Stimulated activated CD4-positive, alpha-beta T cell treated with anti-CD3 and anti-CD28 coated beads, Interleukin-4, amount 100 ng/mL, for 48 hours (primary cell): ENCODE measurements at places on chromosomes 12 and 14.
A peak's percentile ranks its signal among the peaks of the same experiment; 100 is the strongest.

GRCh38 chr14:102557434-102558226, 34.8 kb upstream of the RCOR1 start:
- no peak for DNase-seq

DNA sequence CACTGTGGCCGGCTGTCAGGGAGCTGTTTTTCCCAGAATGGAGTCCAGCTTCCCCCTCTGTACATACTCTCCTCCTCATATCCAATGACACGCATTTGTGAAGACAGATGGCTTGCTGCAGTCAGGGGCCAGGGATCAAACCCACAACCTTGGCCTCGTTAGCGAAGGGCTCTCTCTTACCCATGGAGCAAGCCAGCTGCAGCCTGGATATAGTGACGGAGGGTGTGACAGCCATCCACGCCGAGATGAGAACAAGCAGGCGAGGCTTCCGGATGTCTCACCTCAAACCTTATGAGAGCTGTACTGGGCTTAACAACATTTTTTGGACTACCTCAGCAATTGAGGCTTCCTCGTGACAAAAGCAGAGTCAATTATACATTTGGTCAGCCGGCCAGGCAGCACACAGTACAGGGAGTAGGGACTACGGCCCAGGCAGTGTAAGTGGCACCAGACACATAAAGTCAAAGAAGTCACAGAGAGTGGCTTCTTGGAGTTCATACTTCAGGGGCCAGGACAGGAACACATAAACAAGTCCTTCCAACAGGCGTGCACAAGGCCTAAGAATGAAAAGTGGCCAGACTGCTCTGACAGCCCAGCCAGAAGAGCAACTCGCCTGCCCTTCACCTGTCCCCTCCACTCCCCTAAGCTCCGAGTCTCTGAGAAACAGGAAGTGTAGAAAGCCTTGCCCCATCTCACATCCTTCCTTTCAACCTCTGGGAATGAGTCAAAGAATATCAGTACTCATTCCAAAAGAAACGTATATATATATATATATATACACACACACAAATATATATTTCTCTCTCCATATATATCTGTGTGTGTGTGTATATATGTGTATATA, 115.1 kb downstream of the TTC7B start:
- DNase-seq: no peak

DNA sequence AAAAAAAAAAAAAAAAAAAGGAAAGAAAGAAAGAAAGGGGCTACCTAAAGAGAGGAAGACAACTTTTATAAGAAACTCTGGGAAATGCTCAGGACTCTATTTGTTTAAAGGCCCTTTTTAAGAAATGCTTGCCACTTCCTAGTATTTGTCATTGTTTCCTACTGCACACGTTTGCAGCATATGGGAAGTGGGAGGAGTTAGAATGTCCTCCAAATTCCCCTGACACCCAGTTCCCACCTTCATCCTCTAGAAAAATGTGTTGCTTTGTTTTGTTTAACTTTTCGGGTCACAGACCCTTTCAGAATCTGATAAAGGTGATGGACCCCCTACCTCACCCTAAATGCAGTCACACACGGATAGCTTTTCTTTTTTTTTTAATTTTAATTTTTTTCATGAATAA, 40.8 kb downstream of the NINJ2 start:
- no peak for DNase-seq

- no peak for DNase-seq
These were observed 32.8 kb downstream of the GRIN2B start for GRCh38 chr12:13948621-13949020.

- DNase-seq: no peak
These were observed 40.9 kb downstream of the DAD1 start for GRCh38 chr14:22547948-22548750.

- DNase-seq: no peak
These were observed 200.8 kb downstream of the SLC5A8 start for GRCh38 chr12:101009274-101009673.

DNA sequence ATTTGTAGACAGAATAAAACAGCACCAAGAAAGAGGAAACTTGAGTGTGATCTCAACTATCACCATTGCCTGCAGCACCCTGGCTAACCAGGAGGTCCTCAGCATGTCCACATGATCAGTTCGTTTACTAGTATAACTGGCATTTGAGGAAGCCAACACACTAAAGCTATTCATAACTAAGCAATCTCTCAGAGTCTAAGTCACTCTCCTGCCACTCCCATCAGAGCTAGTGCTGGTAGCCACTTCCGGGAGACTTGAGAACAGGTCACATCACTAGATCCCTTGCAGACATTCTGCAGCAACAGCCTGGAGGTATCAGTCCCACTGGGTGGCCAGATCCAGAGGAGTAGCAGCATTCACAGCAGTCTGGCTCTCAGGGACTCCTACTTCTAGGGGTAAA, 352.9 kb upstream of the OR4E1 start:
- DNase-seq: no peak

GRCh38 chr12:118534003-118534402, 157.6 kb downstream of the SUDS3 start:
- DNase-seq: no peak

- no peak for DNase-seq
These were observed 45.7 kb downstream of the TRAFD1 start for GRCh38 chr12:112170971-112171596.

GRCh38 chr12:109804820-109805761, 28.1 kb downstream of the TRPV4 start:
- peak; percentile 59 for DNase-seq

- DNase-seq: no peak
These were observed 23.4 kb downstream of the SLC25A29 start for GRCh38 chr14:100282766-100283419.

DNA sequence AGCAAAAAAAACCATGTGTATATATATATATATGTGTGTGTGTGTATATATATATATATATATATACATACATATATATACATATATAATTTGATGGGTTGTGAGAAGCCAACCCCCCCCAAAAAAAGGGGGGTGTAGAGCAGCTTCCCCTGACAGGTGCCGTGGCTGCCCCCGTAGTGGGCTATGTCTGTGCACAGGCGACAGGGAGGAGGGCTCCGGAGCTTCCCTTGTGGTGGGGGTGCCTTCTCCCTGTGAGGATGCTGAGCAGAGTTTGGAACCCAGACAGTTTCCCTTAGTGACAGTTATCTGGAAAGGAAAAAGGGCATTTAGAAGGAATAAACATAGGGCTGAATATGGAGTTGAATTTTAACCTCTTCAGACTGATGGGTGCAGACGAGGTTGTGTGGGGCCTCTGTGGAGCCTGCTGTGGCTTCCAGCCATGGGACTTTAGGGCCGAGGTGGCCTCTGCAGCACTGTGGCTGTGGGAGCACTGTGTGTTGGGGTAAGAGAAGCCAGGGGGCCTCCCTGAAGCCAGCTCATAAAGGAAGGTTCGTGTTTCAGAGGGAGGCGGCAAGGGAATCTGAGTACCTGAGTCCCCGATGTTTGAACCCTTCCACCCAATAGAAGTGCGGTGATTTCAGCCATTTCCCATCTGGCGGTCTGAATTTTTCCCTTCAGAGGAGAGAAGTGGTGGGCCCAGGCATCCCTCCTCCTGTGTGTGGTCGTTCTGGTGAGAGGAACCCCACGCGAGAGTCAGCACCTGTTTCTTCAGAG, 19.8 kb downstream of the XRCC3 start:
- DNase-seq: no peak

DNA sequence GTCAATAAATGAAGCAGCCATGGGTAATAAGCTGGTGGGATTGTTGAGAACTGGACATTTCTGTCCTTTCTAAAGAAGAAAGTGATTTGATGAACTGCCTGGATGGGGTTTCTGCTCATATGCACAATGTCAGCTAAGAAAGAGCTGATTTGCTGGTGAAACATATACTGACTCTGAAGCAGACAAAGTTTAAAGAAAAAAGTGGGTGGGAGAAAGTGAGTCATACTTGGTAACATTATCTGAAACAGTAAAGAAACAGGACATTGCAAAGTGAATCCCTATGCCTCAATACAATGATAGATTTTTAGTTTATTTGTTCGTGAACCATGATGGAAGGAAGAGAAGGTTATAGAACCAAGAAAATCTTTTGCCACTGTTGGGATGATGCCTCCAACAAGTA, 95.6 kb upstream of the DNM1L start:
- DNase-seq: no peak

- DNase-seq: no peak
These were observed 618.5 kb downstream of the NRXN3 start for GRCh38 chr14:78788467-78789360.

DNA sequence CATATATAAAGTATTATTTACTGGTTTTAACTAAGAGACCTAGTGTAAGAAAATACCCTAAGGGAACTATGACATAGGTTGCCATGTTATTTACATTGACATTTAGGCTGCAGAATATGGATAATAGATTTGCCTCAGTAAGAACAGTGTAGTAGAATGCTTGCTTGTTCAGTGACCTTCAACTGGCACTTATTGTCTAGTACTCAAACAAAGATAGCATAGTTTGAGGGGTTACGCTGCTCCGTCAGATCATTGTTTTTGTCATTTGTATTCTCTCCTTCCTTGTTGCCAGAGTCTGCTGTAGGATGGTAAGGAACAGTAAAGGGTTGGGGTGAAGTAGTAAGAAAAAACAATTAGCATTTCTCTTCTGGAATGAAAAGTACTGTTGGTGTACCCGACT, 33.2 kb downstream of the TOGARAM1 start:
- no peak for DNase-seq

DNA sequence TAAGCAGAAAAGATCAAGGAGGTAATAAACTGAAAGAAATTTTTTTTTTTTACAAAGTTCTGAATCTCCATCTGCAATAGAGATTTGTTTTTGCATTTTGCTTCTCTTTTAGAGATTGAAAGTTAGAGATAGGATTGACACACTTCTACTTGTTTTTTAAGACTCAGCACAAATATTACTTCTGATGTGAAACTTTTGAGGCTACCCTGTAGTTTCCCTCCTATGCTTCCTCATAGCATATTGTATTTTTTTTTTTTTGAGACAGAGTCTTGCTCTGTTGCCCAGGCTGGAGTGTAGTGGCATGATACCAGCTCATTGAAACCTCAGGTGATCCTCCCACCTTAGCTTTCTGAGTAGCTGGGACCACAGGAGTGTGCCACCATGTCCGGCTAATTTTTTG, 32.1 kb upstream of the SGPP1 start:
- no peak for DNase-seq

DNA sequence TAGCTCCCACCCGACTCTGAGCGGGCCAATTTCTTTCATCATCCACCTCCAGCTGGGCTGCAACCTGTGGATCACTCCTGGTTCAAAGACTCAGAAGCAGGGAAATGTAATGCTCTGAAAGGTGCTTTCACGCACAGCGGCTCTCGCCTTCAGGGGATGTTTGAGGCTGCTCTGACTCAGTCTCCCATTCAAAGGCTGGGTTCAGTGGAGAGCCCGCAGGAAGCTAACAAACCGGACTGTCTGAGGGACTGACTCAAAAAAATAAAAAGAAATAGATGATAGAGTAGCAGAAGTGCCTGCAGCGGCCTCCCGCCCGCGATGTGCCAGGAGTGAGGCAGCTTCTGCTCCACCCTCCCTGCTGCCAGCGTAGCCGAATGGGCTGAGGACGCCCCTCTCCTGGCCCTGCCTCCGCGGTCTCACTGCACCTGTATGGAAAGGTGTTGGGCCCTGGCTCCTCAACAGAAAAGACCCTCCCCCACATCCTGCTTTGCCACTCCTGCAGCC, 98.0 kb downstream of the GCH1 start:
- DNase-seq: no peak

DNA sequence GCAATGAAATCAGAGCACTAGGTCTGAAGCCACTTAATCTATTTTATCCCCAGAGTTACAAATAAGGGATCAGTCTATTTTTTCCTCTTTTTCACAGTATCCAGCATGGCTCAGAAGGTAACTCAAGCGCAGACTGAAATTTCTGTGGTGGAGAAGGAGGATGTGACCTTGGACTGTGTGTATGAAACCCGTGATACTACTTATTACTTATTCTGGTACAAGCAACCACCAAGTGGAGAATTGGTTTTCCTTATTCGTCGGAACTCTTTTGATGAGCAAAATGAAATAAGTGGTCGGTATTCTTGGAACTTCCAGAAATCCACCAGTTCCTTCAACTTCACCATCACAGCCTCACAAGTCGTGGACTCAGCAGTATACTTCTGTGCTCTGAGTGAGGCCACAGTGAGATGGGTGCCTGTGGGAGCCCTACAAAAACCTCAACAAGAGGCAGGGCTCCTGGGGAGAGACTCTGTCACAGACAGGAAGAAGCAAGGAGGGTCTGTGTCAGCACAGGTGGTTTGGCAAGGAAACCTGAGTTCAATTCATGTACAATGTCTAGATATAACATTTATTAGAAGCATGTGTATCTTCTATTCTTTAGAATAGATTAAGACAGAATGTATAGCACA, 334.3 kb upstream of the OR4E1 start:
- DNase-seq: no peak

DNA sequence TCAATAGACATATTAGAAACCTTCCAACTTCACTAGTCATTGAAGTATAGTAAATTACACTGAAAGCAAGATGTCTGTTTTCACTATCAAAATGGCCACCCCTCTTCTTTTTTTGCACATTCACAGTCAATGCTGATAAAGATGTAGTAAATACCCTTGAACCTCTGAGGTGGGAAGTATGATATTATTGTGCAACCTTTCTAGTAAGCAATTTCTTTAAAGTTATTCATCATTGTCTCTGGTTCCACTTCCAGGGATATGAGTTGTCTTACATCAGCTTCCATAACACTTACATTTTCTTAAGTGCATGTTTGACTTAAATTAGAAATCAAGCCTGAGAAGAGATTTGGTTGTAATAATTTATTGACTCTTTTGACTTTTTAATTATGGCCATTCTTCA, 453.9 kb upstream of the MGAT4C start:
- no peak for DNase-seq

- DNase-seq: no peak
These were observed 98.6 kb downstream of the SLC6A15 start for GRCh38 chr12:84813780-84814663.

GRCh38 chr14:77107228-77107627, 9.2 kb downstream of the CIPC start:
- no peak for DNase-seq

GRCh38 chr12:104510873-104511440, 54.2 kb downstream of the CHST11 start:
- DNase-seq: no peak

GRCh38 chr12:32603858-32604257, 75.2 kb upstream of the DNM1L start:
- DNase-seq: no peak

GRCh38 chr12:79454338-79454843, 236.4 kb downstream of the PAWR start:
- DNase-seq: no peak

GRCh38 chr12:92675092-92675865, 27.5 kb upstream of the PLEKHG7 start:
- DNase-seq: no peak

GRCh38 chr12:49838973-49839633, 3.8 kb downstream of the BCDIN3D start:
- DNase-seq: no peak

DNA sequence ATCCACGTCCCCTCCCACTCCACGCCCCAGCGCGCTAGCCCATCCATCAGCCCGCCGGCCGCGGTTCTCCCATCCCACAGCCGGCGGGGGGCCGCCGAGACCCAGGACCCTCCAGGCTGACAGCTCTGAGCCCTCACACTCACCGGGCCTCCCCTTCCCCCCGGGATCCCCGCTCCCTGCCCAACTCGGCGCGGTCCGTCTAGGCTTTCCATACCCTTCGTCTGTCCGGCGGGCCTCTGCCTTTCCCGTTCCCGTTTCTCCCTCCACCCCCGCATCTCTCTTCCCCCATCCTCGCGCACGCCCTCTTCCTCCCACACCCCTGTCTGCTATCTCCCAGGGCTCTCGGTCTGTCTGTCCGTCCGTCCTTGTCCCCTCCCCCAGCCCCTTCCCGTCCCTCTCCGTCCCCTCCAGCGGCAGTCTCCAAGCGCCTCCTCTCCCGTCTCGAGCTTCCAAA, 726 bp downstream of the ZFHX2 start:
- DNase-seq: no peak

GRCh38 chr12:8069582-8069981, 3.4 kb upstream of the C3AR1 start:
- no peak for DNase-seq
